ENCODE measurements at places on chromosomes 16 and 17.

GRCh38 chr16:25097276-25097975 is 14.1 kb upstream of the LCMT1 start:
- DNase-seq: no peak

DNA sequence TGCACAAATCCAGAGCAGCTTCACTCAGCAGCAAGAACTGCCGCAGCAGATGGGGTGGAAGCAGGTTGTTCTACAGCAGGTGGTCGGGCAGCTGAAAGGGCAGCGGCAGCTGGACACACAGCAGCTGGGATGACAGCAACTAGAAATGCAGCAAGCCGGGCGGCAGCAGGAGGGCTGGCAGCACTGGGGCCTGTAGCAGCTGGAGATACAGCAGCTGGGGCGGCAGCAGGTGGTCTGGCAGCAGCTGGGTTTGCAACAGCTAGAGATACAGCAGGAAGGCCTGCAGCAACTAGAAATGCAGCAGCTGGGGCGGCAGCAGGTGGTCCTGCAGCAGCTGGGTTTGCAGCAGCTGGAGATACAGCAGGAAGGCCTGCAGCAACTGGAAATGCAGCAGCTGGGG is 460 bp downstream of the KRTAP4-3 start:
- no peak for DNase-seq

DNA sequence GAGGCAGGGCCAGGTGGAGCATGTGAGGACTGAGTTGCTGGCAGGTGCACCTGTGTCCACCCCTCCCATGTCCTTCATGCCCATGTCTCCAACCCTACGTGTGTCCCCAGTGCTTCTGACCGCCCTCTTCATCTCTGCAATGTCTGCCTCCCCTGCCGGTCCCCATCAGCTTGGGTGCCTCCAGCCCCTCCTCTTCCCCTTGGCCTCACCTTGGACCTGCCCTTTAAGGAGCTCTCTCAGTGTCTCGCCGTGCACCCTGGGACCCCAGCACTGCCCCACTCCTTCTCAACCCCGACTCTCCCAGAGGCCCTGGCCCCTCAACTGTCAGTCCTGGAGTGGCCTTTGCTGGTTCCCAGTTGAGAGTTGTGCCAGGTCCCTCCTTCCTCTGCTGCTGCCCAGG is 15.0 kb downstream of the RIPOR1 start:
- DNase-seq: no peak

DNA sequence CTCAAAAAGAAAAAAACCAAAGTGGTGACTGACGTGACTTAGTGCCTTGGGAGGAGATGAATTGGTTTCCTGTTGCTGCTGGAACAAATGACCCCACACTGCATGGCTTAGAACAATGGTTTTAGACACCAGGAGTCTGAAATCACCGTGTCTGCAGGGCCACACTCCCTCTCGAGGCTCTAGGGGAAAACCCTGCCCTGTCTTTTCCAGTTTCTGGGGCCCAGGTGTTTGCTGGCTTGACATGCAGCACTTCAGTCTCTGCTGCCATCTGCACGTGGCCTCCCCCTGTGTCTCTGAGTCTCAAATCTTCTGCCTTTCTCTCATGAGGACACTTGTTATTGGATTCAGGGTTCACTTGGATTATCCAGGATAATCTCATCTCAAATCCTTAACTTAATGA is 323.8 kb upstream of the TNRC6C start:
- DNase-seq: no peak

DNA sequence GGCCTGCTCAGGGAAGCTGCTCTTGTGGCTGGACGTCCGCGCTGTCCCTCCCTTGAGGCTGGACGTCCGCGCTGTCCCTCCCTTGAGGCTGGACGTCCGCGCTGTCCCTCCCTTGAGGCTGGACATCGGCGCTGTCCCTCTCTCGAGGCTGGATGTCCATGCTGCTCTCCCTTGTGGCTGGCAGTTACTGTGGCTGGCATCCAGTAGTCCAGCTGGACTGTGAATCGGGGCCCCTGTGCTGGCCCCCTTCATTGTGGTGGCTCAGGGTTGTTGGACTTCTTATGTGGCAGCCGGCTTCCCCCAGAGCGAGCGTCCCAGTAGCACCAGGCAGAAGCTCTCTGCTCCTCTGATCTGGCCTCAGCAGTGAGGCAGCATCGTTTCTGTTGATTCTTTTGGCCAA is 141.5 kb downstream of the IRF8 start:
- DNase-seq: no peak

- DNase-seq: no peak
Observed at GRCh38 chr16:4876646-4877379, 29.5 kb downstream of the UBN1 start.

- DNase-seq: no peak
Observed at GRCh38 chr17:66264696-66265095, 35.5 kb upstream of the APOH start.

GRCh38 chr17:16352303-16352666 is 984 bp downstream of the CENPV start:
- no peak for DNase-seq

DNA sequence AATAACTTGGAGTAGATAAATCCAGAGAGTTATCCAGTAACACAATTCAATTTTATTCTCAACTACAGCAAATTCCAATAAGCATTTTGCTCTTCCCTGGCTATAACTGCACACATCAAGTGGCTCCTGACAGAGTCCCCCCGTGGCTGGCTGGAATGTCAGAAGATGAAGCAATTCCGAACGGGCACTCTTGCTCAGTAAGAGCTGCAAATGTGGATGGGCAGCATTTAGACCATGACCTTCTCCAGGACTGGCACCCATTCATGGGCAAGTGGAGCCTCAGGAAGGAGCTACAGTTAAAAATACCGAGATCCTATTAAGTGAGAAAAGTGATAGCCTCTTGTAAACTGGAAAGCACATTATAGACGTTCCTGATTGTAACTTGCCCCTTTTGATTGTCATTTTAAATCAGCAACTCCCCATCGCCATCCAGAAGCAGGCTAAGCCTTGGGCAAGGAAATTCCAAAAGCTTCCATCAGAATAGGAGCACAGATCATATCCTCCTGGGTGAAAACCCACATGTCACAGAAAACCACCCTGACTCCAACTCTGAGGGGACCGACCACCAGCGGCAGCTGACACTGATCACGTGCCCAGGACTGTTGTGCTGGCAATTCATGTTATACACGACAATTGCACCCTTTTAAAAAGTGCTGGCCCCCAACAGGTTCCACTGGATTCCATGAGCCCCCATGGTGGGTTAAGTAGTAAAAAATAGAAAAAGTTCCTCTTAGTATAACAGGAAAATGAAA is 7.1 kb downstream of the UBE2O start:
- DNase-seq: no peak

- DNase-seq: peak; percentile 53
Observed at GRCh38 chr17:76152591-76152990, 11.5 kb upstream of the FOXJ1 start.

DNA sequence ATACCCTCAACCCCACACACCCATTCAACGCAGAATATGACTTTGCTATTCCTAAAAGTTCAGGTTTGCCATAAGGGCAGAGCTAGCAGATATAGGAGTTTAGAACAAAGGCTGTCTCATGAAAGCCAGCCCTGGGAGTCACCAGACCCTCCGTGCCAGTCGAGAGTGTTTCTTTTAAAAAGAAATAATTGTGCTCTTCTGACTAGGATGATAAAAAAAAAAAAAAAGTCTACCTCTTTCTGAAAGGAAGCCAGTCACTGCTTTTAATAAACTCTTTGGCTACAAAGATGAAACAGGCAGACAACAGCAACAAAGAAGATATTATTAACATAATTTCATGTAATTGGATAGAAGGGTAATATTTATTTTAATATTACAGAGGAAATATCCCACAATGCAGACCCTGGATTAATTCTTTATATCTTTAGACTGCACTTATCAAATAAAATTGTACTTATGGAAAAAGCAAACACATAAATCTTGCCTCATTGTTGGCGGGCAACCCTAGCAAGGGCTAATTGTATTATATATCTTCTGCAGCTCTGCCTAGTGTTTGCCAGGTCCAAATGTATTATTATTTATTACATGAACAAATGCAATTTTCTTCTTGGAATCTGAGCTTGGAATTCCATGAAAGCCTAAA is 277.5 kb upstream of the DYNLRB2 start:
- no peak for DNase-seq

DNA sequence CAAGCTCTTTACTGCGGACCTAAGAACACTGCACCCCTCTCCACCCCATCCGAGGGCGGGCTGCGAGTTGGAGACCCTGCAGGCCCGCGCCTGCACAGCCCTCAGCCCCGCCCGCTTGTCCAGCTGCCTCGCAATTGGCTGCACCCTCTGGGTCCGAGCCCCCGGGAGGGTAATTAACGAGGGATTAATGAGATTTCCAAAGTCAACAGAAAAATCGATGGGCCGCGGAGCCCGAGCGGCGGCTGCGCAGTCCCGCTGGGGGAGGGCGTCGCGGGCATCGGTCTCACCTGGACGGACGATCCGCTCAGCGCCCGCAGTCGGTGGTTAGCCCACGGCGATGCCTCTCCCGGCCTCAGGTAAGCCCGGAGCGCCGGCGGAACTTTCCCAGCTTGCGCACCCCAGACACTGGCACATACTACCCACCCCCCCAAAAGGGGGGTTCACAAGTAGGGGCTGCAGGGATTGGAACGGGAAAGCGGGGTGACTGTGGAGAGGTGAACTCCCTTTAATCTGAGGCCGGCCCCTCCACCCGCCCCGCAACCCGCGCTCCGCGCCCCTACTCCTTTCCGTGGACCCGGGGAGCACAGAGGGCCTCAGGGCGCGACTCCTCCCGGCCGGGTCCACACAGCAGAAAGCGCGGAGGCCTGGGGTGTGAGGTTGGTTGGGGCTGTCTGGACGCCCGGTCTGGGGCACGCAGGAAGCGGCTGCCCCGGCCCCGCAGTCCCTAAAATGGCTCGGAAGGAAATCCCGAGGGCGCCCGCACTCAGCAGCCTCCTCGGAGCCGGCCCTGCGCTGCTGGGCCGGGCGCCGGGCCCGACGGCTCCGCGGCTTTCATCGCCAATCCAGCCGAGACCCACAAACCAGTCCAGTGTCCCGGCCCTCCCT is at the start of gene OTOP3:
Gene OTOP3, plus strand, starts transcription at position 314 of the 885 bp plus-strand sequence. Its CDS starts 24 bp downstream, at position 338.
- no peak for DNase-seq

- no peak for DNase-seq
Observed at GRCh38 chr17:38851434-38851833, 2.1 kb downstream of the RPL23 start.

DNA sequence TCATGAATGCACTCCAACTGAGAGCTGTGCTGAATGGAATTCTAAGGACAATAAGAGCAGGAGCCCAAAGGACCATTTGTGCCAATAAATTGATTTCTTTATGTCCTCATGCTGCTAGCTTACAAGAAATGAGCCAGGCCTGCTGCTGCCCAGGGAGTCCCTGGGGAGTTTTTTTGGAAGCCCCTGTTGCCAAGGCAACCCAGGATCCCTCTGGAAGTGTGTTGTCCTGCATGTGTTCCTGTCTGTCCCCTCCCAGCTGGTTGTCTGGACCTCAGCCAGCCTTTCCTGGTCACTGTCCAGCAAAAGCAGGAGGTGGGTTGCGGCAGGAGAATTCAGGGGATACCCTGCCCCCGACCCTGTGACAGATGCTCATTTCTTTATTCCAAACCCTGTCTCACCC is 51.0 kb upstream of the GPRC5B start:
- no peak for DNase-seq

DNA sequence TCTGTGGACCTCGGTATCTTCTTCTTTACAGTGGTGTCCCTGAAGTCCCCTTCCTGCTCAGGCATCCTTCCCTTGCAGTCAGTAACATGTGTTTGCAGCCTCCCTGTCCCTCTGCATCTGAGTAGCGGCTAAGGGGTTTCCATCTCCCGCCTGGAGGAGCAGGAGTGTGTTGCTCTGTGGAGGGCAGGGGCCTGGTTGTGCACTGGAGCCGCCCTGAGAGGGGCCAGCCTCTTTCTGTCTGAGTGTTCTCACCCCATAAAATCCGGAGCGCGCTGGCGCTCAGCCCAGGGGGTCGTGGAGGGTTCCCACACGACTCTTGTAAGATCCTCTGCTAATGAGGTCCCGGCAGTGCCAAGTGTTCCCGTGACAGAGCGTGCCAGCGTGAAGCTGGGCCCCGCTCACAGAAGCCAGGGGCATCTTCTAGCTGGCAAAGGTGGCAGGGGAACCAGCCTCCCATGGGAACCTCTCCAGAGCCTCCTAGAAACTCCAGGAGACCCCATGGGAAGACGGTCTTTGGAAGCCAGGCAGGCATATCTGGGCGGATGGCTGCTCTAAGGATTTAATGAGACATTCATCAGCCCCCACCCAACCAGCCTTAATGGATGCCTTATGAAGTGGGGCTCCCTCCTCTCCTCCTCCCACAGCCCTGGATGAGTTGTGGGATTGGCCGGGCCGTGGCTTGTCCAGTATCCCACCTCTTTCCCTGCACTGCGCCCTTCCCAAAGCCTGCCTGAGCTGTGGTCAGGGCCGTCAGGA is 91.4 kb upstream of the GSE1 start:
- DNase-seq: no peak

GRCh38 chr17:71995590-71995989 is 125.2 kb upstream of the SOX9 start:
- DNase-seq: no peak

DNA sequence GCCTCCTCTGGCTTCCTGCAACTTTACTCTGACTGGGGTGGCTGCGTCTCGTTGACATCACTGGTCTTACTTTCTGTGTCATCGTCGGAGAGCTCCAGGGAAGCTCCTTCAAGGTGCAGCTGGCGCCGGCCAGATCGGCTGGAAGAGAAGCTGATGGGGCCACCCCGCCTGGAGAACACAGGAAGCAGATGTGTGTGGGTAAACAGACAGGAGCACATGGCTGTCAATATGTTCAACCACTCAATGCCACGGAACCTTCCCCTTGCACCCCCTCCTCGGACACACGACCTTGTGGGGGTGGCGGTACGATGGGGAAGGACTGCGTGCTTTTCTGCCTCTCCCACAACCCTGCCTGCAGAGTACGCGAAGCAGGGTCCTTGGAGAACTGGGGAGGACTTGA is 40.1 kb downstream of the NDEL1 start:
- DNase-seq: no peak

DNA sequence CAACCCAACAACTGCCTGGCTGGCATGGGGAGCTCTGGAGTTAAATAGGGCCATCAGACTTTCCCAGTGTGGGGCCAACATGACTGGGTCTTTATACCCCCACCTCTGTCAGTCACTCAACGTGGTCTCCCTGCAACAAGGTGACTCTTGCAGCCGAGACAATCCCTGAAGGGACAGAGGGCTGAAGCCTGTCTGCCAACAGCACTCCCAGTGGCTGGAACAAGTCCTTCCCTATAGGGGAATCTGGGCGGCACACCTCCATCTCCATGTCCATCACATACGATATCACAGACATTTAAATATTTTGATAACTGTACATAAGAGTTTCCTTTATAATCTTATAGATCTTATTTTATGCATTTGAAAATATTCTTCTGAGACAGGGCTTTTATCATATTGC is 4.8 kb upstream of the MAPT start:
- no peak for DNase-seq

DNA sequence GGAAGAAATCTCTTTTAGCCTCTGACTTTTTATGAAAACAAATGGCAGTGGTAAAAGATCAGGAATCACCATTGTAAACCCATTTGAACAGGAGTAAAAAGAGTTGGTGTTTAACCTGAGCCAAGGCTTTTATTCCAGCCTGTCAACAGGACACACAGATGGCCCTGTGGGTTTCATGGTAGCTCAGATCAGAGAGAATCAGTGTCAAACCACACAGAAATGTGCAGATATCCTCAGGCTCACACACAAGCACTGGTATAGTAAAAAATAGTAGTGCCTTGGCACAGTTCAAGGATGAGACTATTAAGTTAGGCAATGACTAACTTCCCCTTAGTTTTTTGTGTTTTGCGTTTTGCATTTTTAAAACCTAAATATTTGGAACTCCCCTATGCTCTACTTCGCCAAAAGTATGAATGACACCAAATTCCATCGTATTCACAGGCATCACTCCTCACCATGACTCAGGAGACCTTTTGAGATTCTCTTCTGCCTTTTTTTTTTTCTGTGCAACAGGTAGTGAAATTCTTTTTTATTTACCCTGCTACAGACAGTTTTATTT is 1200.0 kb downstream of the CDH11 start:
- no peak for DNase-seq

- DNase-seq: no peak
Observed at GRCh38 chr17:20191056-20191455, 181.9 kb downstream of the SPECC1 start.

Data from pons (tissue), 1 donor.